GM13977 (cell line): ENCODE measurements at places on chromosomes 12 and 14.
A peak's percentile ranks its signal among the peaks of the same experiment; 100 is the strongest.

DNA sequence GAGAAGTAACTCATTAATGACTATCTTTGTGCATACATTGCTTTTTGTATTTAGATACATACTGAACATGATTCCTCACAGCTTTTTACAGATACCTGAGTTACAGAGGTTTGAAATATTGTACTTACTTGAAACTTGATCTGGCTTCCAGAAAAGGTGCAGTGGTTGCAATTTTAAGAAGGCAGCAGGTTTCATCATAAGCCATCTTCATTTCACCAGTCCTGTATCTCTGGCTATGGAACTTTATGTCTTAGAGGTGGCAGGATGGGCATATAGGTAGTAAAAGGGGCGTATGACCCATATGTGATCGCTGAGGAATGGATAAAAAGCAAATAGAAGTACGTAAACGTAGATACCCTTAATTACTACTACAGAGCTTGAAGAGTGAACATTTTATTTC is 13.7 kb downstream of the ZBTB1 start:
- DNase-seq = no peak

DNA sequence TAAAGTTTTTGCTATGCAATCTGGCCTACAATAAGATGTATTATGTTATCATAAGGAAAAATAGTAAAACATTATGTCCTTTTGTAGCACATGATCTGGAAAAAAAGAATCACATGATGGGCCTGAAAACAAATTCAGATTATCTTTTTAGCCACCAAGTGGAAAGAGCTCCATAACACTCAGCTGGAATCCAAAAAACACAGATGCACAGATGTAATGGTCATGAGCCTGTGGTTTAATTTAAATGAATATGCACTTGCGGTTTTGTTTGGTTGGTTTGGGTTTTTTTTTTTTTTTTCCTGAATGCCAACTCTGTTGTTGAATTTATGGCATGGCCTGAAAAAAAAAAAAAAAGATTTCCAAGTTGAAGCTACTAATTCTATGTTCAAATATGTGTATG is 4.1 kb downstream of the KCNC2 start:
- DNase-seq = no peak

DNA sequence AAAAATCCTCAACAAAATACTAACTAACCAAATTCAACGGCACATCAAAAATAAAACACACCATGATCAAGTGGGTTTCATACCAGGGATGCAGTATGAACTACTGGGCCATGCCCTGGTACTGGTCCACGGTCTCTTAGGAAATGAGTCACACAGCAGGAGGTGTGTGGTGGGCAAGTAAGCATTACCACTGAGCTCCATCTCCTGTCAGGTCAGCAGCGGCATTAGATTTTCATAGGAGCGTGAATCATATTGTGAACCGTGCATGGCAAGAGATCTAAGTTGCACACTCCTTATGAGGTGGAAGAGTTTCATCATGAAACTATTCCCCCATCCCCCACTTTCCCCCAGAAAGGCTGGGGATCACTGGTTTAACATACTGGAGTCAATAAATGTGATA is 6.7 kb upstream of the LGR5 start:
- no peak for DNase-seq

DNA sequence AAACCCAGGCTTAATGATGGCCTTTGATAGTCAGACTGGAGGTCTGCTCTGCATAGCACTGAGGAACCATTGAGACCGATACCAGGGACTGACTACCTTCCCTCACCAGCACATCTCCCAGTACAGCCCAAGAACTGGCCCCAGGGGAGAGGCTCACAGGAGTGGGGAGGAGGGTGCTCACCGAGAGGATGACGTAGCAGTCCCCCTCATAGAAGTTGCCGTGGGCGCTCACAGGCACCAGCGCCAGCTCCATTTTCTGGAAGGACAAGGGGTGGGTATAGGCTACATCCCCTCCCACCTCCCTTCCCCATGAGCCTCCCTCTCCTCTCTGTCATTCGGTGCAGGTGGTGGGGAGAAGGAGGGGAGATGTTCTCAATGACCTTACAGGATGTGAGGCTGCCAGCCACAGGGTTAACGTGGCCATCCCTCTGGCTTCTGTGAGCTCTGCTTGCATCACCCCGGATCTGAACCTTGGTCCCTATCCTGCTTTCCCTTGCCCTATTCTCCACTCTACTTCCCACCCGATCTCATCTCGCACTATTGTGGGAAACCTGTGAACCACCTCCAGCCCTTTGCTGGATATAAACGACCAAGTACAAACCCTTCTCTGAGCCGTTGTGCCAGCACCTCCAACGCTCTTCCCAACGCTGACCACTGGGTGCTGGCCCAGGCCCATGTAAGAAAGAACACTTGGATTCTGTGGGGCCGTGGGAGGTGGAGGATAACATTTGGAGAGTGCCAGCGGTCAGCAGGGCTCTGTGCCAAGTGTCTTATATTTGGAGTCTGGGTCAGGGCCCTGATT is 4.4 kb downstream of the AVIL start:
- DNase-seq = no peak

DNA sequence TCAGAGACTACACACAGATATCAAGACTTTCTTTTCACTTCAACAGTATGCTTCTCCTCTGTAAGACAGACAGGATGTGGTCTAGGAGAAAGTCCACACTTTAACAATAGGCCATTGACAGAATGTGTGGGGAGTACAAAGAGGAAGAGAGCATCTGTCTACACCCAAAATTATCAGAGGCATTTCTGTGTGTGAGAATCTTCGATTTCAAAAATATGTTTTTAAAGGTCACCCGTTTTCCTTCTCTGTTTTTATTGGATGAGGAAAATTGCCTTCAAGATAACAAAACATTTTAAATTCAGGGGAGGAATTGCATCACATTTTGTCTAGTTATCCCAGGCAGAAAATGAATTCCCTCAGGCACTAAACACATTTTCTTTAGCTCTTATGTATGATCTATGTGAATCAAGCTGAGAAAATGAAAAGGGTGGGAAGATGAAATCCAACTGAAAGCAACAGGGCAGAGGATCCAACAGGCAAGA is 16.4 kb downstream of the NAV3 start:
- peak; percentile 50 for DNase-seq
